Activated B cell treated with CpG ODN at 0.5 μM for 24 hours (primary cell): ENCODE measurements at places on chromosomes 1 and 21.

DNA sequence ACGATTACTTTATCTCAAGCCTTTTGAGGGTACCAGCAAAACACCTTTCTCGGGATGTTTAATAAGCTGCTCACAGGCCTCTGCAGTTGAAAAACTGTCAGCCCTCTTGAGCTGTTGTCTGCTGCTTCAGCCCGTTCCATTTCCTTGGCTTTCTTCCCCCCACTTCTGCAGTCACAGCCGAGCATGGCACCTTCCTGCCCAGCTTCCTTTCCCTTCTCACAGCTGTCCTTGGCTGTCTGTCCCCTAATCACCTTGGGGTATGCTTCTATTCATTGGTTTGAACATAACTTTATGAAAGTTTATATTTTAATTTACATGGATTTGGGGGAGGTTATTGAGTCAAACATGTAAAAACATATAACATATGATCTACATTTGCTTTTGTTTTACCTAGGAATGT lies 6.9 kb upstream of the PROX1 start:
- no peak for DNase-seq

DNA sequence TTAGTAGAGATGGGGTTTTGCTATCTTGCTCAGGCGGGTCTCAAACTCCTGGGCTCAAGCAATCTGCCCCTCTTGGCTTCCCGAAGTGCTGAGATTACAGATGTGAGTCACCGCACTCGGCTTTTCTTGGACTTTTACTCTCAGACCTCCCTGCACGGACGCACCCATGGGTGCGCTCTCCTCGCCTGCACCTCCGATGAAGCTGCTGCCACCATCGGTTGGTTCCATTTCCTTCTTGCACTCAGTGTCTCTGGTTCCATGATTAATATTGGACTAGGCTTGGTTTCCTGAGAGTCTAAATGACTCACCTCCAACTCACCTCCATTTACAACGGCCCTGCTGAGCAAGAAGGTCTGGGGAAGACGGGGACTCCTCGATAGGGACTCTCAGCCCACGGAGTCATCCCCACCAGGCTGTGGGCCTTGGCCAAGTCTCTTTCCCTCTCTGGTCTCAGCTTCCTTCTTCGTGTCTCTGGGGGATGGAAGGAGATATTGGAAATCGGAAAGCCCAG lies 6.7 kb upstream of the TNFRSF8 start:
- no peak for DNase-seq

DNA sequence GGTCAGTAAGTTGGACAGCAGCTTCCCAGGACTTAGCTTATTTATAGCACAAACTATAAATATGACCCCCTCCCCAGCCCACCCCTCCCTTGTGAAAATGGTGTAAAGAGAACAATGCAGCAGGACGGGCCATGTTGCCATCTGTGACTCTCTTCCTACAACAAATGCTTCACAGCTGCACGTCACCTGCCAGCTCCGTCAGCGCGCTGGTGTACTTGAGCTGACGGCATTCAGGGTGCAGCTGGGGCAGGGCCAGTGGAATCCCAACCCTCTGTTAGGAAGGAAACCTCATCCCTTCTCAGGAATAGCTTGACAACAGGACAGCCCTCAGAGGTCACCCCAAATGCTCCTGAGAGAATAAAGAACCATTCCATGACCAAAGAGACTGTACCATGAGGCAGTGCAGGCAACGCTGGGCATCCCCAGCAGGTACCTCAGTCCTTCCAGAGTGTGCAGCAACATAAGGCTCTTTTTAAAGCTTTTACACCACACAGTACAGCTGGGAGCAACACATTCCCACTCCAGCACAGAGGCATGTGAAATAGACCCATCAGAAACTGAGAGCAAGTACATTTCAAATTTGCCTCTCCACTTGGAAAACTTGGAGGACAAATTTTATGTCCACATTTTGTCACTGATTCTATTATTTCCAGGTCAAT lies 85.0 kb downstream of the ATP1A1 start:
- no peak for DNase-seq

- no peak for DNase-seq
These were observed 393.9 kb upstream of the DEPDC1 start for GRCh38 chr1:68890736-68891135.

GRCh38 chr1:53328541-53329499 lies 950 bp upstream of the LRP8 start:
- no peak for DNase-seq

DNA sequence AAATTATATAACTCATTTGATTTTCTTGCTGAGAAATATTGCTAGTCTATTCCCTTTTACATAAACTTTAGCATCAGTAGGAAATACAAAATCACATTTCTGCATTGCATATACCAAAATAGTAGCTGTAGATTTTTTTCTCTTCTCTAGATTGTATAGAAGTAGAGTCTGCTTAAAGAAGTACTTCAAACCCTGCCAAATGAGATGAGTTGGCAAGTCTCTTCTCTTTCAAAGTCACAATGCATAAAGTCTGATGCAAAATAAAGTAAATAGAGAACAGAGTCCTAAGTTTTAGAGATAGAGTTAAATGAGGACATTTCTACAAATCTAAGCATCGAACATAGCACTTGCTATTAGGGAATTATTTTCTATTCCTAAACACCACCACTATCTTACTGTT lies 6.4 kb downstream of the PLPPR4 start:
- no peak for DNase-seq

DNA sequence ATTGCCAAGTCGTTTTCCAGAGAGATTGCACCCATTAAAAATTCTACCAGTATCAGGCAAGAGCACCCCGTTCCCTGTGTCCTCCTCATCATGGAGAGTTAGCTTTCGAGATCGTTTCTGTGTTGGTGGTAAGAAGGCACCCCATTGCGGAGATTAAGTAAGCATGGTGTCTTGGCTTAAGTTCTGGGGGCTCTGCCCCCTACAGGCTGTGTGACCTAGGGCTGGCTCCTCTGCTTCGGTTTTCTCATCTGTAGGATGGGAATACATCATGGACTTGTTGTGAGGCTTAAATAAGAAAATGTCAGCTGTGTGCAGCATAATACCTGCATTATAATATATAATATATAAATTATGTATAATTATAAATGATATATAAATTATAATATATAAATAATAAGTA lies 36.8 kb upstream of the TENT5C start:
- no peak for DNase-seq

DNA sequence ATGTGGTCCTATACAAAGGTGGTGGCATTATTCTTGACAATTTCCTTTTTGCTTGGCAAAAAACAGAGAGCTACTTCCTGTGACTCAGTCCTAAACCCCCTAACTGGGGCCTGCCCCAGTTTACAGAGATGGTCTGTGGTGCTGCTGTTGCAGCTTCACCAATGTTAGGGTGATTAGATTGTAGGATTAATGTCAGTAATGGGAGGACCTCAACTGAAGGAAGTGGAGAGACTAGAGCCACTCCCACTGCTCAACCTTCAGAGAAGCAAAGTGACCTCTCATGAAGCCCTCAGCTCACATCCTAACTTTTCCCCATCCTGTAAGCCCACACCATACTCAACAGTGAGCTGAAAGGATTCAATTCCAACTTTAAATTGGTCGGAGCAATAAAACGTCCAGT lies 3.6 kb downstream of the S100A6 start:
- DNase-seq: no peak

GRCh38 chr21:39131791-39132190 lies 51.5 kb downstream of the PSMG1 start:
- no peak for DNase-seq

DNA sequence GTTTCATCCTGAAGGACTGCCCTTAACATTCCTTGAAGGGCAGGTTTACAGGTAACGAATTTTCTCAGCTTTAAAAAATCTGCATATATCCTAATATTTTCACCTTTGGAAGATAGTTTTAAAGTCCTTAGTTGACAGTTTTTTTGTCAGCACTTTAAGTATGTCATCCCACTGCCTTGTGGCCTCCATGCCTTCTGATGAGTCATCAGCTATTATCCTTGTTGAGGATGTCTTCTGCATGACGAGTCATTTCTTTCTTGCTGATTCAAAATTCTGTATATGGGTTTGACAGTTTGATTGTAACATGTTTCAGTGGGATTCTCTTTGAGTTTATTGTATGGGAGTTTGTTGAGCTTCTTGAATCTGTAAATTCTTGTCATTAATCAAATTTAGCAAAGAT lies 500.6 kb downstream of the DISC1 start:
- no peak for DNase-seq

DNA sequence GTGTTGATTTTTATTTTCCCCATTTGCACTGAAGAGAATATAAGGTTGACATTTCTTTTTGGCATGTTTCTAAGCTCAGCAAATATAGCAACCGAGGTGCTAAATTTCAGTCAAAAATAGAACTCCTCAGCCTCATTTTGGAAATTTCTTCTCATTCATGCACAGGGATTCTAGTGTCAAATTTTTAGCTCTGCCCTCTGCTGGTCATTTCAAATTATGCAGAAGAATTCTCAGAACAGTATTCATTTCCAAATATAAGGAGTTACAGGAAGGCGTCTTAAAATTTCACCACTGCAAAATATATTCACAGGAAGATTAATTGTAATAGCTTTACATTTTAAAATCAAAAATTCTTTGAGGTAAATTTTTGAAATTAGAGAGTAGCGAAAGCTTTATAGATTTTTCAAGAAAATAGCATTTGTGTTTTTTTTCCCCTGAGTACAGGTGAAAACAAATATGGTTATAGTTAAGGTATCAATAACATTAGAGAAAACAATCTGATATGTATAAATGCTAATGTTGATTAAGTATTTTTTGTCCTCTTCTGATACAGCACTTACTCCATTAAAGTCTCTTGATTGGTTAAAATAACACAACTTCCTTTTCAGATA lies 57.9 kb downstream of the FMN2 start:
- no peak for DNase-seq

- peak; percentile 63 for DNase-seq
These were observed 18.5 kb downstream of the ALDH4A1 start for GRCh38 chr1:18883636-18884418.

DNA sequence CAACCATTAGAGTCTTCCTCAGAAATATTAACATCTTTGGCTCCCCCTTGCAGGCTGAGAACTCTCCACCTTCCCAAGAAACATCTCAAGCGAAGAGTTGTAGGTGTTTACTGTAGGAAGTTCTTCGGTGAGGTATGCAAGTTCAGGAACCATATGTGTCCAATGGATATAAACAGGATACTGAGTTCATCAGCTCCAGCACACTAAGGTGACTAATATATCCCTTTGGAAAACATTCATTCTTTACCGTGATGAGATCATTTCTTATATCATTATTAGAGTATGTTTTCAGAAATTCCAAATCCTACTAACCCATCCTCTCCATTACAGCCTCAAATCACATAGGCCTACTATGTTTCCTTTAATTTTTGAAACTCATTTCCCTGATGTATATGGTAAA lies 37.3 kb upstream of the PRMT6 start:
- DNase-seq: no peak

GRCh38 chr1:169860187-169860586 lies 33.5 kb downstream of the SCYL3 start:
- no peak for DNase-seq

GRCh38 chr1:206933333-206933945 lies 11.7 kb upstream of the FCMR start:
- DNase-seq: peak; percentile 58

GRCh38 chr1:51097171-51097570 lies 4.9 kb upstream of the C1orf185 start:
- DNase-seq: no peak

DNA sequence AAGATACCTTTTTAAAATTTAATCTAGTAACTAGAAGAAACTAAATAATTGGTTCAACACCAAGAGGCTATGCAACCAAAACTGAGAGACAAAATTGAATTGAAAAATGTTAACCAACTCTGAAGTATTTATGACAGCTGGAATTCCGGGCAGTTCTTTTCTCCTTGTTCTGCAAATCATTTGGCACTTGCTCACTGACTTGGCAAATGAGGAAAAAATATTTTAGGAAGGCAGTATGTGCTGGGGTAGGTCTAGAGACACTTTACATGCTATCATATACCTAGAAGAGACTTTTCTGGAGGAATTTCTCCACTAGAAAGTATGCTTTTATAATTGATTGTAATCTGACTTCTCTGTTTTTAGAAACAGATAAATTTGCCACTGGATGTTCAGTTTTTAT lies 22.1 kb upstream of the SH3D21 start:
- no peak for DNase-seq

GRCh38 chr1:15723631-15724246 lies 12.3 kb upstream of the SLC25A34 start:
- no peak for DNase-seq

DNA sequence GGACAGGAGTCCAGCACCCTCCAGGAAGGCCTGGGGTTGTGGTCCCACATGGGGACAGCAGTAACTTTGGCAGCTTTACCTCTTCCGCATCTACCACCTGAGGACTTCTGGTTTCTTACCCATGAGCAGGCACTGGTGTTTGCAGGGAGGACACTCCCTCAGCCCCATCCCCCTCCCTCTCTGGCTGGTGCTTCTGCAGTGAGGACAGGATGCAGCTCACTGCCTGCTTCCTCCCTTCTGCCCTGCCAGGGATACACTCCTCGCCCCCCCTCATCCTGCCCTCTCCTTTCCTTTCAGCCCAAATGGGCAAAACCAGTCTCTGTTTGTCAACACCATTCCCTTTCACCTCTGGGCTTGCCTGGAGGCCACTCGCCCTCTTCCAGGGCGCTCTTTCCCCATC lies 62.4 kb downstream of the KIRREL1 start:
- no peak for DNase-seq

DNA sequence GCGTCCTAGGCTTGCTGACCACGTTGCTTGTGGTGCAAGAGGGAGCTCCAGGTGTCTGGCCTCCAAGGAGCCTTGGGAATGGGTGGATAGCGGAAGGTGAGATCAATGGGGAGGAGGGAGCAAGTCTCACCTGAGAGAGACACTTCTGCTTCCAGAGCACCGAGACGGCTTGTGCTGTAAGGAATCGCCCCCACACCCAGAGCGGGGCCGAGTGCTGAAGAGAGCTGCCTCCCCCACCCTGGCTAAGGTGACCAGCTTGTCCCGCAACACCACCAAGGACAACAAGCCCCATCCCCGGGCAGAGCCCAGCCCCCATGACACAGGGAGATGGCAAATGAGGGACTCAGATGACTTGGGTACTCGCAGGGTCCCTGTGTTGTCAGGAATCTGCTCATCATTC lies 485.6 kb downstream of the NPHP4 start:
- no peak for DNase-seq

GRCh38 chr1:168266644-168267186 lies 14.0 kb upstream of the TBX19 start:
- DNase-seq: no peak

- DNase-seq: no peak
These were observed 73.7 kb downstream of the LRRC8C start for GRCh38 chr1:89706700-89707012.

DNA sequence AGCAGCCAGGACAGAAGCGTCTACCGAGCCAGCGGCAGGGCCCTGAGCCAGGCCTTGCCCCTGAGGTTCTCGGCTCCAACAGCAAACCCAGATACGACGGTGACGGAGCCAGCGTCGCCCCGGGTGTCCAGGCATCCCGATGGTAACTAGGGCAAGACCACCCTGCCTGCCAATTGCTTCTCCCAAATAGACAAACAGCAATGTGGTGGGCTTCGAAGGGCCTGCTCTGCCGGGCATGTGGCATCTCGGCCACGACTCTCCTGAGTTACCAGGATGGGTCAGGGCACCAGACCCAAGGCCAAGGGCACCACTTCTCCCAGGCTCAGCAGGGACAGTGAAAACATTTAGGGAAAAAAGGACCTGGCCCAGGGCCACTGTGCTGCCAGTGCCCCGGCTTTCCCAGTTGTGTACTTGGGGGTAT lies 3.2 kb upstream of the ACTRT2 start:
- DNase-seq: peak; percentile 4
